Naive thymus-derived CD4-positive, alpha-beta T cell (primary cell): ENCODE measurements at places on chromosomes 6 and 20.
A peak's percentile ranks its signal among the peaks of the same experiment; 100 is the strongest.

DNA sequence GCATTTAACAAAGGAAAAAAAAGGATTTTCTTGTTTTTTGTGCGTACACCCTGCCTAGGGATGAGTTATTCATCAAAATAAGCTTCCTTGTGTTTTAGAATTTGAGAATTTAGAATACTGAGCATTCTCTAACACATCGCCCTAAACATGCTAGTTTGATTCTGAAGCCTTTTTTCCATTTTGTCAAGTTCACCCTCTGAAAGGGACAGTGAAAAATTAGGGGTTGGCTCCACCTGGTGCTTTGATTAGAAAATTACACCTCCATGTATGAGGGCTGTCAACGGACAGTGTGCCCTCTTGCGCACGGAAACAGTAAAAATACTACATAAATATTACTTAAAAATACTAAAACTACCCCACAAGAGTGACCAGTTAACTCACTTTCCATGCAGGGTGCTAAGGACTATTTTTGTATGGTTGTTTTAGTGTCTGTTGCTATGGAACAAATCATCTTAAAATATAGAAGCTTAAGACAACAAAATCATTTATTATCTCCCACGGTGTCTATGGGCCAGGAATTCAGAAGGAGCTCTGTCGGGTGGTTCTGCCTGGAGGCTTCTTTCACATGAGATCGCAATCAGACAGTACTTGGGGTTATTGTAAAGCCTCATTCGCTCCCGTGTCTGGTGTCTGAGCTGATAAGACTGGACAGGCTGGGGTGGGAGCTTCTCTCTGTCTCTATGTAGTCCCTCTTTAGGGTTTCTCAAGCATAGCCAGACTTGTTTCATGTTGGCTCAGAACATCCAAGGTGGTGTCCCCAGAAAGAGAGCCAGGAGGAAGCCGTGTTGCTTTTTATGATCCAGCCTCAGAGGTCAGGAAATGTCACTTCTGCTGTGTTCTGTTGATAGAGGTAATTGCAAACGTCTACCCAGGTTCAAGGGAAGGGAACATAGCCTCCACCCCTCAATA is 41.1 kb upstream of the TMEM170B start:
- peak; percentile 65 for DNase-seq

DNA sequence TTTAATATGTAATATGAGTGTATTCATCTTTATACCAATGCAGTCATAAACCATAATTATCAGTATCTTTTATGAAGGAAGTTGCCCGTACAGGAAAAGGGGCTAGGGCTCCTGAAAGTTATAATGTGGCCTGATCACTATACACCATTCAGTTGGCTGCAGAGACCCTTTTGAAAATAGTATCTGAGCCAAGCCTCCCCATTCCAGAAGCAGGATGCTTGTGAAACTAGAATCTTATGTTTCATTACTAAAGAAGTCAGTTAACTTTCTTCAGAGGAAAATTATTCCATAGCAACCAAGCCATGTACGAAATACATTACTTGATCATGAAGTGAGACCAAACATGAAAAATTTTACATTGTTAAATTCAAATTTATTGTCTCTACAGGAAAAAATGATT is 251.5 kb upstream of the TCF21 start:
- no peak for DNase-seq

DNA sequence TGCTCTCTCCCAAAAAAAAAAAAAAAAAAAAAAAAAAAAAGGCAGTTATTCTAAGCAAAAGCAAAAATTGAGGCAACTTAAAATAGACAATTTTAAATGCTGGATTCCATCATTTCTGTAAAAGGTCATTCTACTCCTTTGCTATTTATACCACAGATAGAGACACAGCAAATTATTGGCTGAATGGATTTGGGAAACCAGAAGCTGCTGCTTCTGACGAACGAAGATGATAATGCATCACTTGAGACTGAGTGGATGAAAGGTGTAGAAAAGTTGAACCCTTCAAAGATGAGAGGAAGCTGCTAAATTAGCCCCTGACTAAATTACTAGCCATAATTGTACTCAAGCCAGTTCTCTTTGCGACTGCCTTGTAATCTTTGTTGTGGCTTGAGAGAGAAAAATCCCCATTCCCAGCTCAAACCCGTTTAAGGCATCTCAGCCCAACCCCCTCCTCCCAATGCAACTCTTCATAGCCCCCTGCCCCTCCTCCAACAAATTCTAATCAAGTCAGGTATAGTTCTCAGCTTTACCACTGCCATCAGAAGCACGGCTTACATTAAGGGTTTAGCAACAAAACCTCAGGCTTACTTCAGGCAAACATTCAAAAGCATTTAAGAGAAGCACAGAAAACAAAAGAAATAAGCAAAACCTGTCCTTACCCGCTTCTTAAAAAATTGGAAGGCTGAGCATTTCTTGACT is 1.0 kb downstream of the SGK1 start:
- DNase-seq, result no peak

GRCh38 chr6:105985098-105985815 is 100.9 kb upstream of the PRDM1 start:
- no peak for DNase-seq

GRCh38 chr6:168031411-168031971 is 34.0 kb downstream of the KIF25 start:
- DNase-seq, result no peak

DNA sequence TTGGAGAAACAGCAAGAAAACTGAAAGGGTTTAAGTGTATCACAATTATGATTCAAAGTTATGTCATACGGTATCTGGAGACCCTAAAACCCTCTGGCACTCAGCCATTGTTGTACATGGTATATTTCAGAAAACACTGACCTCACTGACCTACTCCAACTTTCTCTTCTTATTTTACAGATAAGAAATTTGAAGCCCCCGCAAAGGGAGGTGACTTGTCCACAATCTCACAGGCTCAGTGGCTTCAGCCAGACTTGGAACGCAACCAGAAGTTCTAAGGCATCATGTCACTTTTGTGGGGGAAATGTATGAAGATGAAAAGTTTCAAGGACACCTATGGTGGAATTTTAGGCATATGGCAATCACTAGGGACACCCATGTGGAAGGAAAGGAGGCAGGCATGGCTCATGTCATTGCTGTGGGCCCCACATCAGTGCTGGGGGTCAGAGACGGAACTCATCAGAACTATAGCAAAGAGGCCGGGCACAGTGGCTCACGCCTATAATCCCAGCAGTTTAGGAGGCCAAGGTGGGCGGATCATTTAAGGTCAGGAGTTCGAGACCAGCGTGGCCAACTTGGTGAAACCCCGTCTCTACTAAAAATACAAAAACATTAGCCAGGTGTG is 5.2 kb upstream of the TRIB3 start:
- no peak for DNase-seq

- no peak for DNase-seq
These were observed 151.3 kb downstream of the DTNBP1 start for GRCh38 chr6:15511248-15512125.

- no peak for DNase-seq
These were observed 146.4 kb upstream of the PROKR2 start for GRCh38 chr20:5463007-5463686.

DNA sequence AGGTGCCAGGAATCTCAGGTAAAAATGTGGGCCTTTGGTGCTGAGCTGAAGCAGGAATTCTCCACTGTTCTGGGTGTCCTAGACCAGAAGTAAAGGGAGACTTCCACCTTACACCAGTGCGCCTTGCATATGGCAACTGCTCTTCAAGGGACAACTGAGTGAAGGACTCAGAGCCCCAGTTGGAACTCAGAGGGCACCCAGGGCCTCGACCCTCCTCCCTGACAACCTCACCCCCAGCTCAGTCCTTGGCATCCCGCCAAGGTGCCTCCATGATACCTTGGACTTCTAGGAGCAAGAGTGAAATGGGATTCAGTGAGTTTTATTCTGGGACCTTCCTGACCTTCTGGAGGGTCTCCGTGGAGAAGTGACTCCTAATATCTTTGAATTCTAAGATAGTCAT is 153.7 kb upstream of the PROKR2 start:
- DNase-seq, result no peak
